Ovary (tissue), 10 donors: ENCODE measurements at places on chromosomes 1 and 21. TPM values are rescaled to one million over a fixed set of nuclear protein-coding genes. Genes with fewer than 3 reads are reported as not detected.

The OR2T33 gene
- not detected for polyA plus RNA-seq

DNA sequence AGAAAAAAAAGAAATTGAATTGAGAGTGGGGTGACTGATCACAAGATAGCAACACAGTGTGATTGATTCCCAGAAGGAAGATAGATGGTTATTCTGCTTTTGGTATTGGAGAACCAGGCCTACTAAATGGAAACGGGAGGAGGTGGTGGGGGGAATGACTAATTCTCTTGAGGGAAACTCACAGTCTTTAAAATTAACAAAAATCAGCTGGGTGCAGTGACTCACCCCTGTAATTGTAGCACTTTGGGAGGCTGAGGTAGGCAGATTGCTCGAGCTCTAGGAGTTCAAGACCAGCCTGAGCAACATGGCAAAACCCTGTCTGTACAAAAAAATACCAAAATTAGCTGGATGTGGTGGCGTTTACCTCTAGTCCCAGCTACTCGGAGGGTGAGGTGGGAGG, 134.6 kb upstream of the PDE4B start:
- DNase-seq = no peak

The S100A9 gene
- 22.8 TPM for polyA plus RNA-seq

- DNase-seq = no peak
Measured at GRCh38 chr1:88648706-88649105, 35.4 kb upstream of the PKN2 start.

DNA sequence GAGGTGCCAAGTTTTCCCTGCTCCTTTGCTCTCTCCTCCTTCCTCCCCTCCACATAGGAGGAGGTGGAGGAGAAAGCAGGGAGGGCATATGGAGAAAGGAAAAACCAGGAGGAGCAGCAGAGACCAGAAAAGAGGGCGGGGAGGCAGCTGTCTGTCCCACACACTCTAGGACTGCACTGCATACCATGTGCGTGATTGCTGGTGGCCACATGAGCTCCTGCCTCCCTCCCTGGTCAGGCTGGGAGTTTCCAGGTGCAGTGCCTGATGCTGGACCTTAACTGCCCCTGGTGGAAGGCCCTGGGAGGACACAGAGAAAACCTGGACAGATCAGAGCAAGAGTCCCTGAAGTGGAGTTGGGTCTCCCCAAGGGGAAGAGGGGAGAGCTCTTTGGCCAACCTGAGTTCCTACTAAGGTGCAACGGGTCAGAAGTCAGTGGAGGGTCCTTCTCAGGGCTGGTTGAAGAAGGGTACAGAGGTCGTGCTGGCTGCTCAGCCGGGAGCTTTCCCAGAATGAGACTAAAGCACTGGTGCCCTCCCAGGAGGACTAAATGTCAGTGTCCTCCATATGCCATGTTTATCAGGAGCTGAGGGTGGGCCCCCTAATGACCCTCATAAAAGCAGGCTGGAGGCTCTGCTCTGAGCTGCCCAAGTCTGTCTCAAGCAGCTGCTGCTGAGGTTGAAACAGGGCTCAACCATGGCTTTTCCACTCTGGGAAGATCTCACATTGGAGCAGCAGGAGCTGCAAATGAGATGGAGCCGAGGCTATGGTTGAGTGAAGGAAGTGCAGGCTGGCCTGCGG, 3.5 kb upstream of the LGR6 start:
- DNase-seq = no peak

The FOXD3 gene
- polyA plus RNA-seq = 0.21 TPM

GRCh38 chr1:165431079-165431478, 13.8 kb downstream of the RXRG start:
- no peak for DNase-seq

DNA sequence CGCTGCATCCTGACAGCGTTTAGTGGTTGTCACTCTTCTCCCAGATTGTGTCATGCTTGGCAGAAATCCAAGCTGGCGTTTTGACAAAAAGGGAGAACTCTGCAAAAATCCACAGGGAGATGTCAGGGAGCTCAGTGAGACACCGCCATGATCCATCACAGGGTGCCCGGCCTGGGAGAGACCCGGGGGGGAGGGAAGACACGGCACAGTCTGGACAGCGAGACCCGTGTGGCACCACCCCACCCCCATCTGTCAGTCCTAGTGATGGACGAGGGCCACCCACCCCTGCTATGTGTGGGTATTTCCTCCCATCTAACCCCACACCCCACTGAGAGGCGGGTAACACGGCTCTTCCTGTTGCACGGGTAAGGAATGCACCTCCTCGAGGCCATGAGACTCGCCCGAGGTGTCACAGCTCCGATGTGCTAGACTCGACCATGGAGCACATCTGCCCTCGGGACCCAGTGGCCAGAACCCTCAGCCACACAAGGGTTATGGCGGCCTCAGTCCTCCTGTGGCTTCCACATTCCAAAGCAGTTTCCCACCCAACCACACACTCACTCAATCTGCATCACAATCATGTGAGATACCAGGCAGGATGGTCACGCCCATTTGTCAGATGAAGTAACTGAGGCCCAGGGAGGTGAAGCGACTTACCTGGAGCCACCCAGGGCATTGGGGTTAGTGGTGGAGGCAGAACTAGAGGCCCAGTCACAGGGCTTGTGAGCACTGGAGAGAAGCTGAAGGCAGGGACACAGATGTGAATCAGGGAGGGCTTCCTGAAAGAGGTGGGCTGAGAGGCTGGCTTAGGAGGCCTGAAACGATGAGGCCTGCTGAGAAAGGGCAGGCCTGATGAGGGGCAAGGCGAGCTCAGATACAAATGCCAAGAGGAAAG, 688.5 kb downstream of the MATN1 start:
- DNase-seq = no peak

DNA sequence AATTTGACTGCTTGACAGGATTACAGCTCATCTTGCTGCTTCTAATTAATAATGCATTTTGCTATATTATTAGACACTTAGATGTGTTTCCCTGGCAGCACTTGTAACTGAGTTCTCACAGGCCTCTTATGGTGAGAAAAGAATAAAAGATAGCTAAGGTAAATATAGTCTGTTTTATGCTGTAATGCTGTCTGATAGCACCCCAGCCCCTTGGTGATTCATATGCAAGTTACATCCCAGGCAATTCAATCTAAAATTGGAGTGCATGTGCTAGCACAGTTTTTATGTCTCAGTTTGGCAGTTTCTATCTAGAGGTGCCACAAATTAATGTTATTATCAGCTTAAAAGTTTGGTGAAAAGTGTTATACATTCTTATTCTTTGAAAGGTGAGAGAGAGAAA, 42.2 kb downstream of the RGS13 start:
- no peak for DNase-seq

The KRTAP12-3 gene
- polyA plus RNA-seq = not detected

DNA sequence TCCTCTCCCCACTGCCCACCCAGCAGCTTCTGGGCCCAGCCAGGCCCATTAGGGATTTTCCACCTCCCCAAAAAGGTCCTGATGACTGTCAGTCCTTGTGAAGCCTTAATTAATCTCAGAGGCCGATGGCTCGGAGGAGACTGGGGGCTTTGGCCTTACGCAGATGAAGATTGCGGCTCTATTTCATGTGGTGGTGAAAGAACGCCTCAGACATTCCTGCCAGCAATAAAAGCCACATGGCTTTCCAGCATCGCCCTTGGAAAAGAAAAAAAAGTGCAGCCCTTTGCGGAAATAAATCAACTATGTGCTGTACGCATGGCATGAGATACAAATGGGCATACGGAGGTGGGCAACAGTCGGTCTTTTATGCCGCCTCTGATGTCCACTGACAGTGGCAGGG, 6.6 kb upstream of the RUNX3 start:
- DNase-seq = no peak

DNA sequence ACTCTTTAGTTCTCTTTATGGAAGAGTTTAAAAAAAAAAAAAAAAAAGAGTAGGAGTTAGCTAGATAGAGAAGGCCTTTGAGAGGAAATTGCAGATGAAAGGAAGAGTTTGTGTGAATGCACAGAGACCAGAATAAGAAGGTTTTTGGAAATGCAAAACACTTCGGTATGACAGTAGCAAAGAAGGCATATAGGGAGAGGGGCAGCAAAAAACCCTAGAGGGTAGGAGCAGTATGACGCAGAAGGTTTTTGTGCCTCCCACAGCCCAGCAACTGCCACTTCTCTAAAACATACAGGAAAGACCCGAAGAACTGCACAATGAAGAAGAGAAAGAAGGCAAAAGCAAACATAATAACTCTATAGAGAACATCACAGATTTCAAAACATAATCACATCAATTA, 84.3 kb downstream of the WDR64 start:
- DNase-seq = no peak

The MPL gene
- polyA plus RNA-seq = 0.63 TPM

DNA sequence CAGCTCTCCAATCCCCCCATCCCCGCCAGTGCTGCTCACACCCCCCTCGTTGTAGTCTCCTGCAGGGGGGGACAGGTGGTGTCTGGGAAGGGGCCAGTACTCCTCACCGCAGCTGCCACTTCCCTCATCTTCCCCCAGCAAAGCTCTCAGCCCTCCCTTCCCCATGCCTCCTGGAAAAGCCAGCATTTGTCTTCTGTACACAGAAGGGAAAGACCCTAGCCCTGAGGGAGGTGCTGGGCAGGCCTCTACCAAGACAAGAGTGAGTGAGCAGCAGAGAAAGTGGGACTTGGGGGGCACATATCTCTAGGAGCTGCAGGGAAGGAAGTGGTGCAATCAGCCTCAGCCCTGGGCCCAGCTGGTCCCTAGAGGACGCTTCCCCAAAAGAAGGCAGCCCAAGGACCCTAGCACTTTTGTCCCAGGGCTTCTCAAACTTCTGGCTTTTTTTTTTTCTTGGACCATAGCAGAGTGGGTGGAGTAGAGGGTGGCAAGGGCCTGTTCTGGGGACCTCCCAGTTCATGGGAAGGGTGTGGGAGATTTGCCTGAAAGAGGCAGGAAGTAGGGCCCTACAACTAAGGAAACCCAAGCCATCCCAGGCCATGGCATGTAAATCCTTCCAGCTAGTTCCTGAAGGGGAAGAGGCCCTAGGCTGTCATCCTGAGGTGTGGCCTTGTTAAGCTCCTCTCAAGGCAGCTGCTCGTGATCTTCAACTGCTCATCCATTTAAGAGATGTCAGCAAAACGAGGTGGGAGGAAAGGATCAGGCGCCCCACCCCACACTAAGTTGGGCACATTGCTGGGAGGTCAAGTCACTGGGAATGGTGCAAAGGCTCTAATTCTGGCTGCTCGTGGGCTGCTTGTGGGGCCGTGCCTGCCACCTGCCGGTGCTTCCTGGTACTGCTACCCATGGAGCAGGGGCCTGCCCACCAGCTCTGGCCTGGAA, 12.6 kb downstream of the ZC3H12A start:
- peak; percentile 81 for DNase-seq

DNA sequence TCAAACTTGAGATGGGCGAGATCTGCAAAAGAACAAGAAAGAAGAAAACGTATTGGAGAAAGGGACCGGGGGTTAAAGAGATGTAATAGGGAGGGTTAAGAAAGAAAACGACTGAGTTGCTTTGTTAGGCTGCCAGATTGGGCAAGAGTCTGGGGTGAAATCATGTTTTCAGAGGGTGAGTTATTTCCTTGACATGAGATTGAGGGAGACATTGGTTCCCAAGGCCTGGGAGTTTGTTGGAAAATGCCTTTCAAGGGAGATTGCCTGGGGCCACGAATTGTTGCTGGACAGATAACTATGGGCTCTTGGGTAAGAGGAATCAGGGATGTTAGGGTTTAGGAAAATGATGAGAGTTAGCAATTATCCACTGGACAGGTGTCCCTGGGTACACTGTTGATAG, 776 bp upstream of the CADM3 start:
- no peak for DNase-seq

DNA sequence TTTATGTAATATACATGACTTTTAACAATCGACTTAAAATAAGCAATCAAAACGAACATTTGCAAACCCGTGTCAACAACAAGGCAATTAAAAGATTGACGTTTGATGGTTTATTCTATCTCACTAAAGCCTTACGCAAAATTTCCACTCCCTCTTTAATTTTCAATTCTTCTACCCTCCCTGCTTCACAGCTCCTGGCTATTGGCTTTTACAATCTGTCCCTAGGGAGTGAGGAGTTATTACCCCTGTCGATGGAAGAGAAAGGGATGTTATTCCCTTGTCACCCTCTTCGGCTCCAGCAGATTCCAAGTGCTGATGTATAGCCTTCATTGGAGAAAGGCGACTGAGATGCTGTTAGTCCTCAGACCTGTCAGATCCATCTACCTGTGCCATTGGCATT, 161.3 kb downstream of the ZNF281 start:
- no peak for DNase-seq

DNA sequence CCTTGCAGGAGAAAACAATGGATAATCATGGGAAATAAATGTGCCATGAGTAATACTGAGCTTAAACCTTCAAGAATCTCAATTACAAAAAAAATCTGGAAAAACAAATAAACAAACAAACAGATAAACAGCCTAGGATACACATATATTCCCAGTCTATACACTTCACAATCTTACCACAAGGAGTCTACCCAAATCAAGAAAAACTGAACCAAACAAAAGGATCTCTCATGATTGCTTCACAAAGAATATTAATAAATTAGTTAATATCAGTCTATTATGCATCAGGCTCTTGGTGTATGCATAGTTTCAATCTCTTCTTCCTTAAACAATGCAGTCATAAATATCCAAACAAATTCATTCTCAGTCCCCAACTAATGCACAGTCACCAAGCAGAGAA, 3.2 kb upstream of the ESRRG start:
- DNase-seq = no peak

The TRABD2B gene
- polyA plus RNA-seq = 0.52 TPM

The PTCH2 gene
- polyA plus RNA-seq = 2.4 TPM

GRCh38 chr21:42122808-42123207, 51.7 kb downstream of the UMODL1 start:
- DNase-seq = no peak

GRCh38 chr1:240801442-240801841, 189.5 kb upstream of the GREM2 start:
- no peak for DNase-seq

The NR1I3 gene
- not detected for polyA plus RNA-seq

The SHISA4 gene
- 11.3 TPM for polyA plus RNA-seq

The SPRR2E gene
- polyA plus RNA-seq = 1.3 TPM

The SYTL1 gene
- polyA plus RNA-seq = 1.4 TPM

The AMPD1 gene
- 0.18 TPM for polyA plus RNA-seq

- DNase-seq = no peak
Measured at GRCh38 chr21:39232861-39233291, 49.6 kb upstream of the PSMG1 start.

DNA sequence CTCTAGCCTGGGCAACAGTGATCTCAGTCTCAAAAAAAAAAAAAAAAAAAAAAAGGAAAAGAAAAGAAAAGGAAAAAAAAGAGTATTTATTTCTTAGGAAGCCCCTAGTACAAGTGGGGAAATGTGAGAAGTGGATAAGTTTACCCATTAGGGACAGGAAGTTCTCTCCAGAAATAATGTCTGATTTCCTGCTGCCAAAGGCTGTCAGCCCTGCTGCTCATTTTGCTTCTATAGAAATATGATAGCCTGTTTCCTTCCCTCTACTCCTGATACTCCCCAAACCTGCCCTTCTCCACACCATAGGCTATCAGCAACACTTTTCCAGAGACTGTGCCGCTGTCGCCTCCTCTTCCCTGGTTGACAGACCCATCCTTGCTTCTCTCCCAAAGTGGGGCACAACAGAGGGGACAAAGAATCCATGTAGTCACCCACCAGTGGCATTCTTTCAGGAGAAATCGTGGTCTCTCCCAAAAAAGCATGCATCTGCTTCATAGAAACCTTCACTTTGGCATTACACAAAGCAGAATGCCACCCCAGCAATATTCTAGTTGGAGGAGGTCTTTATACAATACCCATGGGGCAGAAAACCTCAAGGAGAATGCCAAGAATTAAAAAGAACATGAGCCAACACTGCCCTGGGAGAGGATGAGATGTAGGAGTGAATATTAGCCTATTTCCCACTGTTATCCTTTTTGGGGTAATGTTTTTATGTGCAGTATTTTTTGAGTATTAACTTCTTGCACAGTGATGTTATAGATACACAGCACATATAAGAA, 166.3 kb upstream of the NR5A2 start:
- no peak for DNase-seq
